Calu3 (cell line): ENCODE measurements at places on chromosomes 16 and 17. TPM values are rescaled to one million over a fixed set of nuclear protein-coding genes. Genes with fewer than 3 reads are reported as not detected.

KCNJ12 gene
- total RNA-seq: not detected in 2 replicates

ZNF19 gene
- total RNA-seq: 11.1 and 11.3 TPM in 2 replicates

- DNase-seq: peak; percentile 86
Observed at GRCh38 chr17:43694081-43694870, 32.6 kb upstream of the MEOX1 start.

DNA sequence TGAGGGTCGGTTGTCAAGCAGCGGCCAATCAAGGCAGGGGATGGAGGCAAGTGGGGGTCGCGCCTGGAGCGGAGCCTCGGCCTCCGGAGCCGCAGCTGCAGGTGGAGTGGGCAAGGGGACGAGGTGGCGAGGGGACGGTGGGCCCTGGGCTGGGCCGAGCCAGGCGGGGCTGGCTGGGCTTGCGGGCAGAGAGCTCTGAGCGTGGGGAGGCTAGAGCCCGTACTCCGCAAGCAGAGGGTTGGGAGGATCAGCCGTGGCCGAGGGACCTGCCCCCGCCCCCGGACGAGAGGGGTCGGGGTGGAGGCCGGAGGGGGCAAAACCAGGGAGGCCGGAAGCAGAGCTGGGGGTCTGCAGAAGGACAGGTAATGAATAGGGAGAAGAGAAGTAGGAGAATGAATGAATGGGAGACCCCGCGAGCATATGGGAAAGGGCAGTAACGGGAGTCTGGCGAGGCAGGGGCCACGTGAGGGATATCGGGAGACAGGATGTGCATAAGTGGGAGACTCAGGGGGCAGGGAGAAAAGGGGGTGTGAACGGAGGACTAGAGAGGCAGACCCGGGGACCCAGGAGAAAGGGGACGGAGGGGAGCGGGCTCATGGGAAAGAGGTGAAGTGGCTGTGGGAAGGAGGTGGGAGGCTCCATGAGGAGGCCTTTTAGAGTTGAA, at the start of gene KATNB1:
KATNB1 (plus strand) TSS at position 16 of the 664 bp plus-strand sequence. CDS start 1,474 bp downstream, outside the sequence.
- peak; percentile 33 for DNase-seq

- peak; percentile 89 for DNase-seq
Observed at GRCh38 chr16:88857728-88858339, 907 bp downstream of the TRAPPC2L start.

DNA sequence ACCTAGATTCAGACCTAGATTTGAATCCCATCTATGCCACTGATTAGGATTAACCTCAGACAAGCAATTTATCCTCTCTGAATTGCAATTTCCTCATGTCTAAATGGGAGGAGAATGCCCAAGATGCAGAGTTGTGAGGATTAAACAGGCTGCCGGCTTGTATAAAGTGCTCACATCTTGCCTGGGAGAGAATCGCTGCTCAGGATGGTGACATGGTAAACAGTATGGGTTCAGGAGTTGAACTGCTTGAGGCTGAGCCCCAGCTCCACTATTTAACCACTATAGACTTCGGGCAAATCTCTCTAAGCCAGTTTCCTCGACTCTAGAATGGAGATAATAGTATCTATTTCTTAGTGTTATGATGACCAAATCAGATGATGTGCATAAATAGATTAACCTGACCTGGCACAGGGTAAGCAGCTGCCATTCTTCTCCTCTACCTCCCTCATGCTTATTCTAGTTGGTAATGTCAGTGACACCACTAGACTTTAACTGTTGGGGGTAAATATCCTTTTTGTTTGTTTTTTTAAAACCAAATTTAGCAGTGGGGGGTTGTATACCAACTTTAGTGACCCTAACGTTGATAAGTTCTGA, 732 bp upstream of the RPL27 start:
- no peak for DNase-seq
